ENCODE measurements at places on chromosomes 12 and 14. TPM values are rescaled to one million over a fixed set of nuclear protein-coding genes. Genes with fewer than 3 reads are reported as not detected.

DNA sequence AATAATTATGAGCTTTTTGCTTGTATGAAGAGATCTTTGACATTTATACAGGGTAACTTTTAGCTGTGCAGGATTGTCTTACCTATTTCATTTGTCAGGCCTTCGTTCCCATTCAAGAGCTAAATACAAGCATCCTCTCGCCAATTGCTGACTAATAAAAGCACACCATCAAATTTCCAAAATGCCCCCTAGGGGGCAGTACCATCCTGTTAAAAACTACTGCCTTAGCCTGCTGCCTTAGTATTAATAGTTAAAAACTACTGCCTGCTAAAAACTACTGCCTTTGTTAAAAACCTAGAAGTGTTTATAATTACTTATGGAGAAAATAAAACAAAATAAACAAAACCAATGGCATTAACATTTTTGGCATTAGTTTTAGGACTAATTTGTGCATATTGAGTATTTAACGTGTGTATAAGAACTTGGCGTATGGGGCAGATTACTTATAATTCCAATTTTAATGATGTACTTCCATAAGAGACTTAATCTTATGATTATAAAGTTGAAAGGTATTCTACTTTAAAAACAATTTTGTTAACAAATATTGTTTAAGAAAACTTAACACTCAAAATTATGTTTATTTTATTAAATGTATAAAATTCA is 3.0 kb upstream of the IFI27L2 start:
- peak; percentile 74 for DNase-seq

GRCh38 chr12:29667011-29667410 is 116.7 kb downstream of the TMTC1 start:
- DNase-seq = no peak

- no peak for DNase-seq
These were observed 150.1 kb downstream of the CAPZA3 start for GRCh38 chr12:18888047-18888446.

DNA sequence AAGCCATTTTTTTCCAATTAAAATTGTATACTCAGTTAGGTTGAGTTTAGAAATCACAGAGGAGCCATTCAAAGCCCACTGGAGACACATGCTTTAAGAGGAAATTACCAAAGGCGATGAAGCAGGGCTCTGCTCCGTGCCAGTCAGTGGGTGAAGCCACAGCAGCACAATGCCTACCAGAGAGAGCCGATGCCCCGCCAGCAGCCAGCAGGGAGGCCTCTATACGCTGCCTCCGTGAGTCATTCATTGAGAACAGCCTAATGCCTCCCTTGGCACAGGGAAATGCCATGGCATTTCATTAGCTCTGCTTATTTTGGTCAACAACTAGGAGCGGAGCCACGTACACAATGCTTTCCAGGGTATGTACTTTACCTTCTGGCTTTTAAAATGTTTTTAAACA is 197.8 kb upstream of the FRMD6 start:
- no peak for DNase-seq

GRCh38 chr12:65454115-65454787 is 175.8 kb downstream of the MSRB3 start:
- no peak for DNase-seq

- no peak for DNase-seq
These were observed 6.5 kb downstream of the GLRX5 start for GRCh38 chr14:95541346-95541745.

DNA sequence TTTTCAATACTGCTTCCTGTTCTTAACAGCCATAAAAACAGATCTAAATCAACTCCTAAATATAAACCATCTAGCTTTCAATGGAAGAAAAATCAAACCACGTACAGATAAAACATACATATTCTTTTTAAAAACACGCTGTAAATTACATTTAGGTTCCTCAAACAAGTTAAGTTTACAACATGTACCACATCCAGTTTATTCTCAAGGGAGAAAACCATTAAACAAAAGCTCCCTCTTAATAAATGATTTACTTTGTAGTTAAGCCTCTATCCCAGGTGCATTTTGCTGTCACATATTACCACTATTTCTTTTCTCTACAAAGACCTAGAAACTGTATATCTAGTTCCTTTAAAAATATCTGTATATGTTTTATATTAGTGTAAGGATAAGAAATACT is 3.1 kb downstream of the NUMB start:
- no peak for DNase-seq

DNA sequence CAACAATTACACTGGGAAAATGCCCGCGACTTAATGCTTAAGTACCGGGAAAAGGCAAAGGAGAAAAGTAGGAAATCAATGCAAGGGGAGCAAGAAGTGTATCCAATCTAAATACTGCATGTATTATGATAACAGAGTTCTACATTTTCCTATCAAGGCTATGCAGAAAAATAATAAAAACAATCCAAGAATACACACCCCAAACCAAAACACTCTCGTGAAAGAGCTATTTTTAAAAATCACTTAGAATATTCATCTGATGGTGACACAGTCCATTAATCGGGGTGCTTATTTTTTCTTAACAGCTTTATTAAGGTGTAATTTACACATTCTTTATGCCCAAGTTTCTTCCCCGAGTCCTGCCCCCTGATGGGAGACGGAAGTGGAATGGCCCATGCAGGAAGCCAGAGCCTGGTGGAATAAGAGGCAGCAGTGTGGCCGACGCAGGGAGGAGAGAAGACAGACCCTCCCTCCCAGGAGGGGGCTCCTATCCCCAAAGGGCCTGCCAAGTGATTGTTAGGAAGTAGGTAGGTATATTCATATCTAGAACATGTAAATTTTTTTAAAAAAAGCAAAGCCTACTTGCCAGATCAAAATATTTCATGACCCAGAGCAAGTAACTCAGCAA is 174.3 kb downstream of the FOXN3 start:
- DNase-seq = no peak

DNA sequence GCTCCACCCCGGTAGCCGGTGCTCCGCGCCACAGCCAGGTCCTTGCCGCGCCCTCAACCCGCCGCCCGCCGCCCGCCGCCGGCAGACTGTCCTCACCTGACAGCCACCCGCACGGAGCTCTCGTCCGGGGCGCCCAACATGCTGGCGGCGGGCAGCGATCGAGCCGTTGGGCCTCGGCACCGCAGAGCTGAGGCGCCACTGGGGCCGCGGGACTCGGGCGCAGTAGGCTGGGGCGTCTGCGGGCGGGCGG is 164 bp downstream of the KIF21A start:
- DNase-seq = peak; percentile 36

The OR4K15 gene
- not detected for total RNA-seq

The MARK3 gene
- total RNA-seq = 92.9 TPM

The ADIPOR2 gene
- 52.9 TPM for total RNA-seq

The DIO2 gene
- total RNA-seq = 2.2 TPM

The ARHGEF25 gene
- 20.0 TPM for total RNA-seq

The CLEC4C gene
- not detected for total RNA-seq

The CCNK gene
- 45.4 TPM for total RNA-seq
